ENCODE measurements at places on chromosomes 13 and 19.

GRCh38 chr13:102191951-102192502 is 209.8 kb downstream of the FGF14 start:
- no peak for DNase-seq

DNA sequence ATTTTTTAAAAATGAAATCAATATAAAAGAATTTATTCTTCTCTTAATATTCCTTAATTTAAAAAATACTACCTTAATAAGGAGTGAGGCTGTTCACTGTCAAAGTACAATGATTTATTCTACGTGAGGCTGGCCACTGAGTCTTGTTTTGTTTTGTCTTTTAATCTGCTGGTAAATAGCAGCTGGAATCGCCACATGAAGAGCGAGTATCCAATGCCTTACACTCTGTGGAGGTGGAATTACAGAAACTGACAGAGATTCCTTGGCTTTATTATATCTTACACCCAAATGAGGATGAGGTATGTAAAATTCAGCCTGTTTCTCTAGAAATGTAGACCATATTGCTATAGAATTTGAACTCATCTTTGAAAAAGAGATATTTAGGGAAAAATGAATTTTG is 52.9 kb upstream of the AKAP11 start:
- DNase-seq = no peak

GRCh38 chr13:46665248-46665632 is 112.3 kb downstream of the LRCH1 start:
- DNase-seq = no peak

DNA sequence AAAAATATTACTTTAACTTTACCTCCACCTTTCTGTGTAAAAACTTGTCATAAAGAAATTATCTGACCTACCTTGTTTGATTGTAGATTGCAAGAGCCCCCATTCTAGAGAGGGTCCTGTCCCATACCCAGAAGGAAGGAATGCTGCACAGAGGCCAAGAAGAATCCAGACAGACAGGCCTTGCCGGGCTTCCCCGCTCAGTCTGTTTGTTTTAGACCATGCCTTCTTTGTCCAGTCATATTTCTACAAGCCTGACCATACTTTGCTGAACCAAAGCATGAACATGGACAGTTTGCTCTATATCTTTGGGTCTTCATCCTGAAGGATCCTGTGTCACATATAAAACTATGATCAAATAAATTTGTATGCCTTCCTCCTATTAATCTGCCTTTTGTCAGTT is 95.8 kb upstream of the MYCBP2 start:
- DNase-seq = no peak

- peak; percentile 89 for DNase-seq
Observed at GRCh38 chr13:44309794-44310757, 63.5 kb upstream of the SERP2 start.

DNA sequence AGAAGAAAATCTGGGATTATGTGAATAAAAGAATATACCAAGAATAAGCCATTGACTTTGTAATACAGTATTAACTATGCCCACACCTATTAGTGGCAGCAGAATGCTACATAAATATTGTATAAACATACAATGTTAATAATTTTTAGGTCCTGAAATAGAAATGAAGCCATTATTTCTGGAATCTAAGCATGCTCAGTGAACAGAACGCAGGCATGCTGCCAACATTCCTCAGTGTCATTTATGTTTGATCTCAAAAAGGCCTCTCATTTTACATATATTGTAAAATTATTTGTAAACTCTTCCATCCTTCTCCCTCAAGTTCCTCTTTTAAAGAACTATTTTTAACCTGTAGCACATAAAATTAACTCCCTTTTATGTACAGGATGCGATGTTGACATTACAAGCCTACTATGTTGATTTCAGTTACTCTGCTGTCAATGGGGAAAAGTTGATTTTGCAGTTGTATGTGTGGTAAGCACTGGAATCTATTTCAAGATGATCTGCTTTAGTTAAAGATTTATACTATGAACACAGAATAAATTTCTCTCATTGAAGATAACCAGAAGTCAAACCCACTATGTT is 118.8 kb downstream of the VWA8 start:
- DNase-seq = no peak

GRCh38 chr19:751501-752341 is 809 bp downstream of the MISP start:
- DNase-seq = no peak

DNA sequence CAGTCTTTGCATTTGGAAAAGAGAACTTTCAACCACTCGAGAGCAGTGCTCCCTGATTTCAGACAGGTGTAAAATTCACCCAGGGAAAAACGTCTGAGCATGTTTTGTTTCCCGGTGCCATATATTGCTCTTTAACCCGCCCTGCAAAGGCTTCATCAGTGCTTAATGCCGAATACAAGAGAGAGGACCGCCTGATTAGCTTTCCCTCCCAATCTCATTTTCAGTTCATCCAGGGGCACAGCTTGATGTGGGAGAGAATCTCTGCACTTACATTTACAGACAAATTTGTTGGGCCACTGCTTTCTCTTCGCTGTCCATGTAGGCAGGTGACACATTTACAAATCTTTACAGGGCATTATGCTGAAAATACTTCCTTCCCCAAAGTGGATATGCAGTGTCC is 499.1 kb downstream of the LIG4 start:
- DNase-seq = no peak

DNA sequence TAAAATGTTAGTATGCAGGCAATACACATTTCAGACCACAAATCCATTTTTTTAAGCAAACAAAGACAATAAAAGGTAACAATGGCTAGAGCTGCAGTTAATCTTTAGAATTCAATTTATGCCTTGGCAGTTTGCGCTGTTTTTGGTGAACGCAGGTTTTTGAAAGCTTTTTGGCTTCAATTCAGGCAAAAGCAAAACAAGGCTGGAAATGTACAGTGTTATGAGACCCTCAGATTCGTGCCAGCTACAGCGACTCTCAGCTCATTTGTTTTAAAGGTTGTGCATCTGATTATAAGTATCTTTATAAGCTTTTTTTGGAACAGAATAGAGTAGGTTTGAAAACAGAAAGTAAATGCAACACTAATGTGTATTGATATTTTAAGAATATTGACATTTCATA is 63.6 kb upstream of the SOX1 start:
- no peak for DNase-seq
